RKO (cell line): ENCODE measurements at places on chromosomes 5 and 9.

DNA sequence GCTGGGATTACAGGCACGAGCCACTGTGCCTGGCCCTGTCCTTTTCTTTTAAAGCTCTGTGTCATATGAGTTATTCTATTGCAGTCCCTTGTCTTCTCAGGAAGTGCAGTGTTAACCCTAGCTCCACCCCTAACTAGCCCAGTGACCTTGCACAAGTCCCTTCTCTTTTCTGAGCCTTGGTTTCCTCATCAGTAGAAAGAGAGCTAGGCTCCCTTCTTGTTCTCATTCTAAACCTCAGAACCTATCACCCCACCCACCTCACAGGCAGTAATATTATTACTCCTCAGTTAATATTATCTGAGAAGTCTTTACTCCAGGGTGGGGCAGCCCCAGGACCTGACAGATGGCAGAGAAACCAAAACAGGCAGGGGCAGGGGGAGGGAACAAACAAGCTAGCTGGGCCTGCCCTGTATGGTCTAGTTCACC is 7.2 kb downstream of the CYFIP2 start:
- DNase-seq = no peak

DNA sequence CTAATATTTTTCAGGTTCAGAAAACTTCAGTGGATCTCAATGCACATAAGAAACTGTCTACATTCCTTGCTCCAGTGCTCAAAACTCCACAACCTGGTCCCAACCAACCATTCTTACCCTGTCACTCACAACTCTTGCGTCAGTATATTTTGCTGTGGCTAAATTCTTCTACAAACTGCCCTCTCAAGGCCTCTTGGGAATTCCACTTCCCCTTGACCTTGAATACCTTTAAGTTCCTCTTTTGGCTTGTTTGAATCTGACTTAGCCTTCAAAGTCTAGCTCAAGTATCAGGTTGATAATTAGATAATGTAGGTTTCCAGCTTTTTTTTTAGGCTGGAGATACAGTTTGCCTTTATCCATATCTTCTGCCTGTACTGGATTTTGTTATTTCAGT is 128.3 kb downstream of the SLF1 start:
- DNase-seq = no peak

DNA sequence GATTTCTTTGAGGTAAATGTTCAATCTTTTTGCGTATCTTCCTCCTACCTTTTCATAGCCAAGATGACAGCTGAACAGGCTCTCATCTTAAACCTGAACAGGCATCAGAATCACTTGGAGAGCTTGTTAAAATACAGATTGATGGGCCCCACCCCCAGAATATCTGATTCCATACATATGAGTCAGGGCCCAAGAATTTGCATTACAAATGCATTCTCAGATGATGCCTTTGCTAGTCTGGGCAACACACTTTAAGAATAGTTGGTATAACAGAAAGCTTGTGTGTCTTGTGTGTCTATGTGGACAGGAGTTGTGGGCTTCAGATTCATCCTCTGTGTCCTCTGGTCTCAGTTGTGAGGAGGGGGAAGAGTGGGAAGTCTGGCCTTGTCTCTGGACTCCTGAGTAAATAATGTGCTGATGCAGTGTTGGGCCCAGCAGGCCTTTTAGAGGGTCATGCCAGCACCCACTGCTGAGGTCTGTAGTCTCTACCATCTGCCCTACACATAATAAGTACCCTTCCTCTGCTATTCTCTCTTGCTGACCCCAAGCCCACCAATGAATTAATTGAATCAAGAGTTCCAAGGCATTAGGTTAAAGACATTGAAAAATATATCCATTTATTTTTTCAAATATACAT is 43.1 kb downstream of the PTCD2 start:
- peak; percentile 46 for DNase-seq

DNA sequence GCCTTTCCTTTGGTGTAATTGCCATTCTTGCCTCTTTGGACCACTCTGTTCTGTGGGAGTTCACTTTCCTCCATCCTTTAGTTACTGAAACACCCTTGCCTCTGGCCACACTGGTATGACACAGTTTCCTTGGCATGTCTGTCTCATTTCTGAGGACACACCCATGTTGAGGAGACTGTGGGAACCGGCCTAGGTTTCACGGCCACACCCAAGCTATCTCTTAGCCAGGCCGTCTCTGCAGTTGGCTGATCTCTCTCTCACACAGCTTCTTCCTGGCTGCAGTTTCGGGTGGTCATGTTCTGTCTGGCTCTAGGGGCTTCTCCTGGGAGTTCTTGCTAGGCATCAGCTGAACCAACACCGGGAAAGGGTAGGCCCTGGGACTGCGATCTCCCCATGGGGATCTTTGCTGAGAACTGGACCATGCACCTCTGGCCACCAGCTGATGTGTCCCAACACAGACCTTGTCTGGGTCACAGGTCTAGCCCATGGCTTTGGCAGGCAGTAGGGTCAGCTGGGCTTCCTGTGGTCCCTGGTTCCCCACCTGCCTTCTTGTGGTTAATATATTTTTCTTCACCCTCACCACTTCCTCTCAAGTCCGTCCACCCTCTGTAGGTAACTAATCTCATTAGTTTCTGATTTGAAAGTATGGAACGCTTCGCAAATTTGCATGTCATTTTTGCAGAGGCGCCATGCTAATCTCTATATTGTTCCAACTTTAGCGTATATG is 24.9 kb downstream of the ARHGEF37 start:
- peak; percentile 41 for DNase-seq

- no peak for DNase-seq
Observed at GRCh38 chr5:111676466-111676865, 80.5 kb downstream of the NREP start.

DNA sequence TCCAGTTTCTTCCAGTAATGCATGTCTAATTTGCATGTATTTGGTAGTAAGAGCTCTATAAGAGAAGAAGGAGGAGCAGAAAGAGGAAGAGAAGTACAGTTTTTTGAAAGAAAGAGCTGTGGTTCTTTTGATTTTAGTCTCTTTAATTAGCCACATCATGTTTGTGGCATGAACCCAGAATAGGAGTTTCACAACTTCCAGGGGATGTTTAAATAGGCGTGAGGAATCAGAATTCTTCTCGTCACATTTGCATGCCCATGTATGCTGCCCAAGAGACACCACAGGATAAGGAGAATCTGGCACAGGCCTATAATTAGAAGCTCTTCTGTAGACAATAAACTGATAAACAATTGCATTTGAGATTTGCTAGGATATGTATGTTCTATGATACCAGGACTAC is 78.7 kb downstream of the GAS1 start:
- DNase-seq = no peak

DNA sequence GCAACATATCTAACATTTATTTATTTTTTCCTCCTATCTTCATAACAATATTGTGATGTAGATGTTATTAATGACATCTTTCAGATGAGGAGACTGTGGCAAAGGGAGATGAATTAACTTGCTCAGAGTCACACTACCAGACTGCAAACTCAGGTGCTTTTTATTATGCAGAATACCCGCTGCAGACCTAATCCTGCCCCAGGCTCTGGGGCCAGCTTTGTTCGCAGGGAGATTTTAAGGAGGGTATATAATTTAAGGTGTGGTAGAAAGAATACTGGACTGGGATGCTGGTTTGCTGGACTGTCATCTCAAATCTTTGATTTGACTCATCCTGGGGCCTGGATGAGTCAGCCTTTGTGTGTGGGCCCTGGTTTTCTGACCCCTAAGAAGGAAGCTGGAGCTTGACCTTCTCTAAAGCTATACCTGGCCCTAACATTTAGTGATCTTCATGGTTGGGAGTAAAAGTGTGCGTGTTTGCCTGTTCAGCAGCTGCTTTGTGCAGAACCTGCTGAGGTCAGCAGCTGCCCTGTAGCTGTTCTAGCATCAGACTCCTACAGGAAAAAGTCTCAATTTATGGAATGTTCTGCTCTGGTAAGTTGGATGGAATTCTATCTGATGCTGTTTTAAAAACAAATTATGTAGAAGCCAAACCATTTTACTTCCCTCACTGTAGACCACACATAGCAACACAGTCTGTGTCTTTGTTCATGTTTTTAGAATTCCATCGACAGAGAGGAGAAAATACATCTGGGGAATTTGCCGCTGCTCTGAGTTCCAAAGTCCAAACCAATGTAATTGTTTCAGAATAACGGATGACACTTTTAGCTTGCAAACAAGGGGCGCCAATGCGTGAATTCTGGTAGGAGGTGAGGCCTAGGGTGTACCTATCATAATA is 4.5 kb downstream of the SLC36A1 start:
- DNase-seq = peak; percentile 25

DNA sequence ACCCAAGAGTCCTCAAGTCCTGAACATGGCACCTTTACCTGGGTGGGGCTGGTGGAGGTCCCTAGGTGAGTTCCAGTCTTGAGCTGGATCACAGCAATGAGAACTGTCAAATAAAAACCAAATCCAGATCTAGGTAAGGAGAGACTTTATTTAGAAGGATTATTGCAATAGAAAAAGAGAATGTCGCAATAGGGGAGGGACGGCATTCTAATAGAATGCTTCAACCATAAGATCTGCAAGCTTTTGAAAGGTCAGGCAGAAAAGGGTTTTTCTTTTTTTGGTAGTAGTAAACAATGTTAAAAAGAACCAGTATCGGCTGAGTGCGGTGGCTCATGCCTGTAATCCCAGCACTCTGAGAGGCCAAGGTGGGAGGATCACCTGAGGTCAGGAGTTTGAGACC is 5.2 kb upstream of the GCNT1 start:
- DNase-seq = no peak

GRCh38 chr9:107927276-107927675 is 437.7 kb upstream of the KLF4 start:
- no peak for DNase-seq

- DNase-seq = no peak
Observed at GRCh38 chr9:96391021-96391765, 7.7 kb upstream of the SLC35D2 start.

GRCh38 chr5:146704949-146705665 is 173.4 kb downstream of the PPP2R2B start:
- DNase-seq = no peak

GRCh38 chr5:157540707-157541446 is 34.7 kb downstream of the ADAM19 start:
- DNase-seq = no peak
